ENCODE measurements at places on chromosomes 4 and X.

GRCh38 chrX:103343105-103343504 is 13.1 kb downstream of the TCEAL7 start:
- no peak for DNase-seq

DNA sequence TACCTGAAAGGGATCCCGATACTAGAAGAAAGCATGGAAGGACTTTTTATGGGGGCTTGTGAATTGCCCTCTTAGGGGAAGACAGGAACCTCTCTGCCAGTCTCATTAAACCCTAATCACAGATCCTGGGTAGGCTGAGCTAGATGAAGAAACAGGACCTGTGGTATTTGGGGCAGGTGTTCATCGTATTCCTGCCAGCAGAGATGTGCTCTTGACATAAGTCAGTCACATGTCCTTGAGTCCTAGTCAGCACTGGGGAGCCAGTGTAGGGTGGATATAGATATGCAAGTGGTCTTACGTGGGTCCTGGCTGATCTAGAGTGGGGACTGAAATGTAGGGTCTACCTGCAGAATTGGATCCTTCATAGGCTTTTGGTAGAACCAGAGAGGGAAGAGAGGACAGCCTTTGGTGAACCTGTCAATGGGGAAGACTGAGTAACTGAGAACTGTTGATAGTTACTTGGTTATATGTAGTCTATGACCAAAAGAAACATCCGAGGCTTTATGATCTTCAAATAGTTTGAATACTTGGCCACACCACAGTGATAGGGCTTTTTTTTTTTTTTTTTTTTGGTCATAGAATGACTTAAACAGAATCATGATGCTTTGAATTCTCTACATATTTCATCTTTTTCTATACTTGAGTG is 63.5 kb upstream of the WDR1 start:
- no peak for DNase-seq

- DNase-seq = no peak
Measured at GRCh38 chrX:14936561-14936960, 63.3 kb downstream of the MOSPD2 start.

- DNase-seq = no peak
Measured at GRCh38 chr4:130600706-130601105, 1504.8 kb downstream of the C4orf33 start.

DNA sequence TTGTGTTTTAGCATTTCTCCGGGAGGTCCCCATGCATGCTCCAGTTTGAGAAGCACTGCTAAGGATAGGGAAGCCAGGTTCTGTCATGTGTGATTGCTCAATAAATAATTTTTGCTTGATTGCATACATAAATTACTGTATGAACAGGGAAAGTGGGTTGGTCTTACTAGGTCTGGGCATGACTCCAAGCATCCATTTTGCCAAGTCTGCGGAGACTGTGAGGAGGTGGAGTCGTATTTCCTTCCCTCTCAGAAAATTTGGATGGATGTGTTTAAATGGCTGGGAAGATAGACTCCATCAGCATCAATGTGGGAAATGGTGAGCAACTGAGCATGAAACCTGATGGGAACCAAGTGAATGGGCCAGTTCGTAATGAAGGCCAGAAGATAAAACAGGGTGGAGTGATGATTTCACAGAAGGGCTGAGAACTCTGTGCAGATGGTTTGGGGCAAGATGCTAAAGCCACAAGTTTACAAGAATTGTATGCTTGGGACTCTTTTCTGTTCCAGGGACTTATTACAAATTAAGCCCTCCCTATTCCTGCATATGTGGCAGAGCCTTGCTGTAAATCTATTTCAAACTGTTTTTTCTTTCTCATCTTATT is 84.1 kb downstream of the NHS start:
- no peak for DNase-seq

- DNase-seq = no peak
Measured at GRCh38 chr4:141660880-141661279, 24.5 kb downstream of the IL15 start.

All from vagina (tissue), 2 donors.